Hypothalamus (tissue), 51 donors: ENCODE measurements at places on chromosomes 4 and X.

- no peak for DNase-seq
These were observed 52.4 kb downstream of the GLRB start for GRCh38 chr4:157128395-157128794.

DNA sequence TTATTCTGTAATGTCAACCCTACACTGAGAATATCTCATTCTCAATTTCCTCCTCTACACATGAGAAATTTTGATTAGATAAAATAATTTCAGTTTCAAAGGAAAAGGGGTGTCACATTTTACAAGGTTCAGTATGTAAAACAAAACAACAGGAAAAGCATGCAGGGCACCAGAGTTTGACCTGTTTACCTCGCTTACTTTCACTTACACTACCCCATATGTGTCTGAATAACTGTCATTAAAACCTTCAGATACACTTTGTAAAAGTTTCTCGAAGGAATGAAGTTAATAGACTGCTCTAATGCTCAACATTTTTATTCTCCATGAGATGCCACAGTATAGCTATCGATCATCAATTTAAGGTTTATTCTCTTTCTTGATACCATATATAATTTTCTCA is 12.3 kb upstream of the PCDH10 start:
- DNase-seq: no peak

GRCh38 chr4:16192631-16193518 is 33.4 kb downstream of the TAPT1 start:
- DNase-seq: no peak

DNA sequence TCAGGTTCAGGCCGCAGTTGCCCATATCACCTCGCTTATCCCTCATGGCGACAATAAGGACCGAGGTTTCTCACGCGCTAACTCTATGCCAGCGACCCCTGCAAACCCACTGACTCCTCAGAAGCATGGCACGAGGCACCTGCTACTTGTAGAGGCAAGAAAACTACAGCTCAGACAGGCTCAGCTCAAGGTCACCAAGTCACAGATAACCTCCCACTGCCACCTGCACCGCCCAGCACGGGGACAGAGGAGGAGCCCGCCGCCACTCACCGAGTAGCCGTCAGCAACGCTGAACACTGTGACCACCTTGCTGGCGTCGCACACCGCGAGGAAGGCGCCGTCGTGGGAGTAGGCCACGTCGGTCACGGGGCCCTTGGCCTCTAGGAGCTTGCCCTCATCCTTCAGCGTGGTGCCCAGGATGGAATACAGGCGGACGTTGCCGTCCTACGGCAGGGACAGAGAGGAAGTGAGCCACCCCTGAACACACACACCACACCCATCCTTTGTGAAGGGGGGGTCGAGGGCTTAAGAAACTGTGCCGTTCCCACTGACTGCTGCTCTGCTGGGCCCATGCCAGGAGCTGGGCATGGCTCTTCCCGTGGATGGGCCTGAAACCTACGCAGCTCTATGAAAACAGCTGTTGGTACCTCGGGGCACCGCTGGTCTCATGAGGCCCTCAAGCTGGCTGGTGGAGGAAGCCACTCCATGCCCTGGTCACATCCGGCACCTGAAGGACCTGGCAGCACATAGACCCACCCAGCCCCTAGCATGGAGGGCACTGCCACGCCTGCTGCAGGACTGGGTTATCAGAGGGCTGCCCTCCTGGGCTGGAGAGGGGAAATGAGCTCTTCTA is 38.9 kb downstream of the WDR1 start:
- no peak for DNase-seq

DNA sequence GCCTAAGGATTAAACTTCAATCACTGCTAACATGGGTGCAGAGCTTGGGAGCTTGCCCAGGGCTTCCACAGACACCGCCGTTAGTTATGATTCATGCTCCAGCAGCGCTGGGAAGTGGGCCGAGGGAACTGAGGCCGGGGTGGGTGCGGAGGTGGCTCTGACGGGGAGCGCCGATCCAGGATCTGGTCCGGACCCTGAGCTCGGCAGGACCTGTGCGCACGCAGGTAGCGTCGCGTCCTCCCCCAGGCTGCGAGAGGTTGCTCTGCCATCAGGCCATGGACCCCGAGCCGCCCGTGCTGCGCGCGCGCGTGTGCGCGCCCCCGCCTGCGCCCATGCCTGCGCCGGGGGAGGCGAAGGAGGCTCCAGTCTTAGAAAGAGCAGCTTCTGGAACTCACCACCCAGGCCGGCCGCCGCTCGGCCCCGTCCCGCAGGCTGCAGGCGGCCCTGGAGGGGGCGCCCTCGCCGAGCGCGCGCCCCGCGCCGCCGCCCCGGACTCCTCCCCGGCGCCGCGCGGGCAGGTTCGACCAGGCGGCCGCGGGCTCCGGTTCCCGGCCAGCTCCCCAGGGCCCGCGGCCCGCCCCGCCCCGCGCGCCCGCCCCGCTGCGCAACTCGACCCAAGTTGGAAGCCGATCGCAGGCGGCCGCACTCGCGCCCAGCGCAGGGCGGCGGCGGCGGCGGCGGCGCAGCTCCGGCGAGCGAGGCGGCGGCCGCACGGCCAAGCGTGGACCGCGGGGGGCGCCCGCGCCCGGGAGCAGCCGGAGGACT is 732 bp upstream of the ADRA2C start:
- no peak for DNase-seq

- no peak for DNase-seq
These were observed 36.6 kb downstream of the VCX3A start for GRCh38 chrX:6498324-6498723.

- no peak for DNase-seq
These were observed 18.5 kb upstream of the CXCL8 start for GRCh38 chr4:73721909-73722308.

- DNase-seq: no peak
These were observed 20.9 kb downstream of the CYBB start for GRCh38 chrX:37800717-37801116.

DNA sequence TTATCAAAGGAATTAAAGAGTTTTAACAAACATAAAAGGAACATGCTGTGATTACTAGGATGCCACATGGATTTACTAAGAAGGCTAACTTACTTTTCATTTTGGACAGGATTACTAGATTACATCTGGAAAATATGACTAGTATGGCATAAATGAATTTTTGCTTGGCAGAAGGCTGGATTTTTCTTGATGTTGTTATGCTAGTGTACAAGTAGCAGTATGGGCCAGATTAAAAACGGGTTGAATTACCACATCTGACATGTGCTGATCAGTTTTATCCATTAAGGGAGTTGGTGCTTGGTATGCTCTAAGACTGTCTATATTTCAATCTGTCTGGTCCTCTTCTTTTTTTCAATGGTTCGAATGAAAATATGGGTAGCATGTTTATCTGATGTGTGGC is 70.5 kb downstream of the JADE1 start:
- DNase-seq: no peak

DNA sequence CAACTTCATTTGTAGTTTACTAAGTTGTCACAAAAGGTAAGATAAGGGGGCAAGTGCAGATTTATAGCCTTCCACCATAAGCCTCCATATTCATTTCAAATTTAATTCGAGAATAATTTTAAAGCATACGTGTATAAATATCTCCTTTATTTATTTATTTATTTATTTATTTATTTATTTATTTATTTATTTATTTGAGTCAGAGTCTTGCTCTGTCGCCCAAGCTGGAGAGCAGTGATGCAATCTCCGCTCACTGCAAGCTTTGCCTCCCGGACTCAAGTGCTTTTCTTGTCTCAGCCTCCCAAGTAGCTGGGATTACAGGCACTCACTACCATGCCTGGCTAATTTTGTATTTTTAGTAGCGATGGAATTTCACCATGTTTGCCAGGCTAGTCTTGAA is 523.4 kb downstream of the FAT4 start:
- no peak for DNase-seq

GRCh38 chr4:72629540-72629939 is 60.5 kb upstream of the ADAMTS3 start:
- no peak for DNase-seq

GRCh38 chr4:82706349-82707000 is 92.1 kb downstream of the SCD5 start:
- no peak for DNase-seq

- no peak for DNase-seq
These were observed 372.7 kb downstream of the INPP4B start for GRCh38 chr4:142473218-142473959.

- DNase-seq: no peak
These were observed 168.4 kb upstream of the WDR1 start for GRCh38 chr4:10285028-10285427.

DNA sequence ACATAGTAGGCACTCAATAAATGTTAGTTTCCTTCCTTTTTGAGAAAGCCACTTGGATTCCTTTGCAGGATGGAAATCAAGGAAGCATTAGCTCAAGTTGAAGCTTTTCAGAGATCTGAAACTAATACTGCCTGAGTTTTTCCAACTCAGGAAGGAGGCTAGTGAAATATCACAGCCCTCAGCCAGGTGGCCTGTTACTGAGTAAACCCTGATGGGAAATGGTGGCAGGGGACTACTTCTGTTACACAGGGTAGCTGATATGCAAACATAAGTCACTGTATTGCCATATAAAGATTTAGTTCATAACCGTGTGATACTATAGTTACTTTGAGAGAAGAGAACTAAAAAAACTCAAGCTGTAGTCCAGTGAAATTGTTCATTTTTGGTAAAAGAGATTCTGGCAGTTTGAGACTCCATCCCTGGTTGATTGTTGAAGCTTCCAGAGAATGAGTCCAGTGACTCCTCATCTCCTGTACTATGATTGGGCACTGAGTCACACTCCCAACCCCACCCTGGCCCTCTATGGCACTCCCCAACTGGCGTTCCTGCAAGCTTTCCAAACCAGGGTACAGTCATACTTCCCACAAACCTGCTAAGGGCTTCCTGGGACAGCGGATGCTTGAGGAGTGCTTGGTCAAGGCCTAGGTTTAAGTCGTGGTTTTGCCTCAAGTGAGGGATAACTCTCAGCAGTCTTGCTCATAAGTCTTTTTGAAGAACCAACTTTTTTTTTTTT is 81.8 kb downstream of the MID1IP1 start:
- DNase-seq: no peak

GRCh38 chr4:176187624-176188023 is 7.8 kb downstream of the SPATA4 start:
- DNase-seq: no peak

DNA sequence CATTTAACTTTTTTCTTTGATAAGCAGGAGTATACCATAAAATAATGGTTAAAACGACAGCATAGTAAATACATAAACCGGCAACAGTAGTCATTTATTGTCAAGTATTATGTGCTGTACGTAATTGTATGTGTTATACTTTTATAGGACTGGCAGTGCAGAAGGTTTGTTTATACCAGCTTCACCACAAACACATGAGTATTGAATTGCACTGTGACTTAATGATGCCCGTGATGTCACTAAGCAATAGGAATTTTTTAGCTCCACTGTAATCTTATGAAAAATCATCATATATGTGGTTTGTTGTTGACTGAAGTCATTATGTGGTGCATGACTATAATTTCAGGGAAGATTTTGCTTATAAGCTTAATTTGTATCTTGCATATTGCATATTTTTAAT is 424.6 kb downstream of the PABPC4L start:
- DNase-seq: no peak

GRCh38 chr4:53535567-53535966 is 55.7 kb downstream of the LNX1 start:
- no peak for DNase-seq

DNA sequence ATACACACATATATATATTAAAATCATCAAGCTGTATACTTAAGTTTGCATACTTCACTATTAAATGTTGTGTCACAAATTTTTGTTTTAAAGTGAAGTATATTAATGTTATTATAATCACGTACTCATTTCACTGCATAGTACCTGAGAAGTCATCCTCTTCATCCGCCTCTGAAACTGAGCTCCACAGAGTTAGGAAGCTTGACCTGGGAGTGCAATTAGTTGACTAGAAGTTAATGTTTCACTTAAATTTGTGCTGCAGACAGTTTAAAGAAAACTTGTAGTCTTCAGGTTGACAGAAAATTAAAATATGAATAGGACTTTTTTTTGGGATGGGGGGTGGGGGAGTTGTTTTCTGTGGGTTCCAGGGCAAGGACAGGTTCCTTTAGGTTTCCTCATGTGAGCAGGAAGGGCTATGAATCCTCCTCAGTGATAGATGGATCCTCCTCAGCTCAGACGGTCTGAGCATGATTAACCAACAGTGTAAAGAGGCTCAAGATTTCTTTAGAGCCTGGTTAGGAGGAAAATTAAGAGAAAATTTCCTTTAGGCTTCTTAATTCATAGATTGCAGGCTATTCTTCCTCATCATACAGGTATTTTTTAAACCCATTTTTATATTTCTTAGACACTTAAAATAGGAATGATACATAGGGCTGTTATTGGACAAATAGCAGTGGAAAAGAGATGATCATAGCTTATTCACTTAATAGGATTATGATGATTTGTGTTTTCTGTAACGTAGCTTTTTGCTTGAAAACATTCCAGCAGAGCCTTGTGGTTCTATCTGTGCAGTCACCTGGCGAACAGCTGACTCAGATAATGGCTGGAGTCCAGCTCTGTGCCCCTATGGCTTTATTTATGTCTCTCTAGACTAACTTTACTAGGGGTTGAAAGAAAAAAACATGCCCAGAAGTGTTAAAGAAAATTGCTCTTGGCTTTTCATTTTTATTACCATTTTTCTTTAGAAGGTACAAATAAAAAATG is 102.7 kb downstream of the SLC4A4 start:
- no peak for DNase-seq

DNA sequence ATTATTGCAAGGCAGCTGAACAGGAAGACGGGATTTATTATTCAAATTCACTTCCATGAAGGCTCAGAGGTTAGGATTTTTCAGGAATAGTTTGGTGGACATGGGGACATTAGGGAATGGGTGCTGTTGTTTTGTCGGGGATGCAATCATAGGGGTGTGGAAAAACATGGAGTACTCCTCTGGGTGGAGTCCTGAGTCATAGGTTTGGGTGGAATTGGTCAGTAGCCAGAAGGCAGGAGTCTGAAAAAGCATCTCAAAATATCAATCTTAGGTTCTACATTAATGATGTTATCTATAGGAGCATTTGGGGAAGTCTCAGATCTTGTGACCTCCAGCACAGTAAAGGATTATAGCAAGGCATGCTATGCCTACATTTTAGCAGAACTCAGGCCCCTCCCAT is 14.5 kb upstream of the ETNPPL start:
- no peak for DNase-seq

DNA sequence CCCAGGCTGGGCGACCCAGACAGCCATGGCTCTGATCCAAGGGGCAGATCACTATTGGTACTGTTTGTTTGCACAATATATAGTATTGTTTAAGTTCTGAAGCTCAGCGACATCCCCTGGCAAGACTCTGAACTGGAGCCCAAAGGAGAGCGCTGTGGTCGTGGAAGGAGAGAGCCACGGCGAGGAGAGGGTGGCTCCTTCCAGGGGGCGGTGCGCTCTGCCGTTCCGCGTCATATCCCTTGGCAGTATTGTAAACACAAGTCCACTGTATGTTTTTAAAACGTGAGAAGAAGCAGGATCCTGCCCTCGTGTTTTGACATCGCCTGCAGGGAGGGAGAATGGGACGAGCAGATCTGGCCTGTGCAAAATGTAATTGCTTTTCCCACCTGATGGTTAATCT is 185.5 kb downstream of the RAB28 start:
- DNase-seq: no peak

- DNase-seq: no peak
These were observed 43.5 kb upstream of the LAMP2 start for GRCh38 chrX:120512627-120513026.

GRCh38 chr4:156496797-156497196 is 474.8 kb downstream of the PDGFC start:
- DNase-seq: no peak
